ENCODE measurements at places on chromosomes 4 and X. TPM values are rescaled to one million over a fixed set of nuclear protein-coding genes. Genes with fewer than 3 reads are reported as not detected.
A peak's percentile ranks its signal among the peaks of the same experiment; 100 is the strongest.

DNA sequence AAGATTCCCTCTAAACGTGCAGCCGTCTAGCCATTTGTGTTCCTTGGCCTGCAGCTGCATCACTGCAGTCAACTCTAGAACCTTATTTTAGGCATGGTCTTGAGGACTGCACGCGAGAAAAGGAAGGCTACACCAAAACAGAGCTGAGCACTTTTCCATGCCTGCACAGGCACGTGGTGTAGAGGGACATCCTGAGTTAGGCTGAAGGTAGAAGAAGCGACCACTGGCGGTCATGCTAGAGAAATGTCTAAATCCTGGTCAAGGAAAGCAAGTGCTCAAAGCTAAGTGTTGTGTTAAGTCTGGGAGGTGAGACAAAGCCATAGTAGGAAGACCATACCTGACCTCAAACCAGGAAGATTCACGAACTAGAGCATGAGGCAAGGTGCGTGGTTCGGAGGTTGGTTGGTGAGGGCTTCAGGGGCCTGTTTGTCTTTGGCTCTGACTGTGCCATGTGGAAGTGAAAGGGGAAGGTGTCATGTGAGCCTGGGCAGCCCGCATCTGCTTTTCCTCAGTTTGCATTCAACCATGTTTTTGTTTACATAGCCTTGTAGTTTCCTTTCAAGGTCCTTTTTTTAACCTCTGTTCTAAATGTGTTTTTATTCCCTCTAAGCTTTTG, 203.8 kb downstream of the AASDH start:
- peaks cover 16% of the 10 kb centered on the region for H3K4me1 ChIP-seq
- H3K27ac ChIP-seq = no peak overlapping the region
- no peaks in the 10 kb centered on the region for H3K36me3 ChIP-seq
- DNase-seq = no peak

MAGEC2 gene
- total RNA-seq = not detected

LRCH2 gene
- not detected for total RNA-seq

DNA sequence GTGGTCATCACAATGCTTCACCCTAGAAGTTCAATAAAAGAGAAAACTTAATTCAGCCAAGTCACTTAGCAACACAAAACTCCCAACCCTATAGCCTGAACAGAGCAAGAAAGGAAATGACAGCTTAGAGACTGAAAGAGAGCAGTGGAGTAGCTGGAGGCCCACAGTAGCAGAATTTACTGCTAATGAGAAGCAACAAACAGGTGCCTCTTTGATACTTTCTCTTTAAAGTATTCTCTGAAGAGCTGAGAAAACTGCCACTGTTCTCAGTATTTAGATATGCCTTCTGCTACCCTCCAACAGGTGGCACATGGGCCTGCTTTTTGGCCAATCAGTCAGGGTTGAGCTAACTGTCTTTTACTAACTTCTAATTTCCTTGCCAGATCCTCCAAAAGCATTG, 240.0 kb downstream of the GPC3 start:
- no peaks in the 10 kb centered on the region for H3K27me3 ChIP-seq
- H3K4me3 ChIP-seq = no peak overlapping the region
- H3K4me1 ChIP-seq = peaks cover 54% of the 10 kb centered on the region
- H3K27ac ChIP-seq = no peak overlapping the region
- DNase-seq = peak; percentile 37
- no peaks in the 10 kb centered on the region for H3K36me3 ChIP-seq

DNA sequence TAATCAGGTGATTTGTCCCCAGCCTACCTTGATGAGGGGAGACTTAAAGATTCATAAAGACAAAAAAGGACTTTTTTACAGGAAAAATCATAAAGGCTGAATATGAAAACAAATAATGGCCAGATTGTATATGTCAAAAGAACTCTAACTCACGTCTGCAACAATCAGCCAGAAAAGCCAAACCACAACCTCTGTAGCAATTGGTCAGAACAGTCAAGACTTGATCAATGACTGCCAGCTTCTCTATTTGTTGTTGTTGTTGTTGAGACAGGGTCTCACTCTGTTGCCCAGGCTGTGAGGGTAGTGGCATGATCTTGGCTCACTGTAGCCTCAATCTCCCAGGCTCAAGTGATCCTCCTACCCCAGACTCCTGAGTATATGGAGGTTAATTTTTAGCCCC, 35.9 kb upstream of the PPA2 start:
- no peak overlapping the region for H3K4me3 ChIP-seq
- no peaks in the 10 kb centered on the region for H3K4me1 ChIP-seq
- no peak overlapping the region for H3K27ac ChIP-seq
- DNase-seq = no peak
- no peaks in the 10 kb centered on the region for H3K36me3 ChIP-seq

- peaks cover 4% of the 10 kb centered on the region for H3K27me3 ChIP-seq
- no peaks in the 10 kb centered on the region for H3K4me1 ChIP-seq
- DNase-seq = no peak
- no peaks in the 10 kb centered on the region for H3K36me3 ChIP-seq
- no peak overlapping the region for H3K27ac ChIP-seq
- no peak overlapping the region for H3K4me3 ChIP-seq
These were observed 167.6 kb upstream of the ANK2 start for GRCh38 chr4:112881842-112882241.

DNA sequence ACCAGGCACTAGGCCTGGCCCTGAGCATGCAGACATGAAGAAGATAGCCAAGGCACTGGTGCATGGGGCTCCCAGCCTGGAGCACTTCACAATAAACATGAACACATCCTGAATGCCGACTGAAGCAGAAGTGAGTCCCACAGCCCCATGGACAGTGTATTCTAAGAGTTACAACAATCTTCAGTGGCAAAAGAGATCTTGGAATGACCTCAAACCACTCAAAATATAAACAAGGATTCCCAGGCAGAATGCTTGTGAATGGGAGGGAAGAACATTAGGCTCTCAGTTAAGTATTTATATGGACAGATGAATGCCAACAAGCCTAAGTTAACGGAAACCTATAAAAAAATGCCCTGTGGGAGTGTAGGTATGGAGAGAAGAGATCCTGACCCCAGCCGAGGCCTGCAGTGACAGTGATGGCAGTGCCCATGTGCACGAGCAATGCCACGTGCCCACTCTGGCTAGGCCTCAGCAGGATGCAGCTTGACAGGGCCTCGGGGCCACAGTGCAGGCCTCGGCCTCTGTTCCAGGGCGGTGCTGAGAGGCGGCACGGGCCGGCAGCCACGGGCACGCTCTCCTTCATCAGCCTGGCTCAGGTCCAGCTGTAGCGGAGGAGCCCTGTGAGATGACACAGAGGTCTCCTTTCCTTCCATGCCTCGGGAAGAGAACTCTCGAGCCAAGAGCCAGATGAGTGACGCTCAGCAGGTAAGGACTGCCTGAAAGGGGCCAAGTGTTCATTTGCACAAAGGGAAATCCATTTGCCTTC, 49.2 kb downstream of the IRF2 start:
- DNase-seq = no peak
- H3K4me3 ChIP-seq = no peak overlapping the region
- peaks cover 33% of the 10 kb centered on the region for H3K36me3 ChIP-seq
- peaks cover 51% of the 10 kb centered on the region for H3K4me1 ChIP-seq
- no peaks in the 10 kb centered on the region for H3K27me3 ChIP-seq

DNA sequence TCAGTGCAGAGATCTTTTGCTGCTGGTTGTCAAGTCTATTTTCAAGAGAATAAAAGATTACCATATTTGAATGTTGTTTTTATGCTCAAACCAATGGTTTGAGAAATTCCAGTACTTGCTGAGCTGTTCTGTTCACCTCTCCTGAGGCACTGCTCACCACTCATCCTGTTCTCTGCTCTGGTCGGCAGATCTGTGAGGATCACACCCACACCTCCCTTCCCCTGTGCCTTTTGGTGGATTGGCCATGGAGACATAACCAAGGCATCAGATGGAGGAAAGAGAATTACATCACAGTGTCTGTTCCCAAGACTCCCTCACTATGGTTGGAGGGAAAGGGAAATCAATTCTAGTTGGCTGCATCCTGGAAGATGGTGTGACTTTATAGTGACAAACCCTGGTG, 391.6 kb downstream of the ARHGAP24 start:
- H3K36me3 ChIP-seq = no peaks in the 10 kb centered on the region
- DNase-seq = no peak
- H3K4me3 ChIP-seq = no peak overlapping the region
- no peaks in the 10 kb centered on the region for H3K4me1 ChIP-seq

DNA sequence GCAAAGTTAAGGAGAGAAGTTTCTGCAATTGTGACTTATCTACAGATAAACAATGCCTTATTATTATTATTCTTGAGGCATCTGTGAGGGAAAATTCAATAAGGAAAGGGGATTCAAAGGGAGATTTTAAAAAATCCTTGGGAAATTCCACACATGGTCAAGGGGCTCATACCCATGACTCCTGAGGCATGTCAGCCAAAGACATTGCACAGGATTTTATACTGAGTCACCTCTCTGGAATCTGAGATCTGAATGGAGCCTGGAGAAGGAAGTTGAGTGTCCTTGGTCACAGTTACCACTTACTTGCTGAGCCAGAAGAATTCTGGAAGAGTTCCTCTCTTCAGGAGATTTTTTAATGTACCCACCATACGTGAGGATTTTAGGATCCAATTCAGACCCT, 14.4 kb upstream of the CXCL8 start:
- H3K27me3 ChIP-seq = peaks cover 4% of the 10 kb centered on the region
- no peaks in the 10 kb centered on the region for H3K4me1 ChIP-seq
- no peak overlapping the region for H3K27ac ChIP-seq

DNA sequence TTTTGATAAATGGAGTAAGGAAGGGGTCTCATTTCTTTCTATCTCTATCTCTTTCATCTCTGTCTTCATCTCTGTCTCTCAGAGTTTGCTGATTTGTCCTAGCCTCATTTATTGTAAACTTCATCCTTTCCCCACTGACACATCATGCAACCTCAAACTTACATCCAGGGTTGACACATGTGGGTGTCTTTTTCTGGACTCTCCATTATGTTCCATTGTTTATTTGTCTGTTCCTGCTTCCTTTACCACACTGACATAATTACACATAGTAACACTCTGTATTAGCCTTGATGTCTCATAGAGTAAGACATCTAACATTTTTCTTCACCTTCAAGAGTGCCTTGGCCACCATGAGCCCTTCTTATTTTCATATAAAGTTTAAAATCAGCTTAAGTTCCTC, 8.1 kb upstream of the SRD5A3 start:
- no peaks in the 10 kb centered on the region for H3K27me3 ChIP-seq
- no peak overlapping the region for H3K4me3 ChIP-seq
- H3K4me1 ChIP-seq = peaks cover 19% of the 10 kb centered on the region
- no peak for DNase-seq
- no peaks in the 10 kb centered on the region for H3K36me3 ChIP-seq
- H3K27ac ChIP-seq = no peak overlapping the region

OTC gene
- total RNA-seq = not detected

TMEM184C gene
- total RNA-seq = 11.5 TPM

DNA sequence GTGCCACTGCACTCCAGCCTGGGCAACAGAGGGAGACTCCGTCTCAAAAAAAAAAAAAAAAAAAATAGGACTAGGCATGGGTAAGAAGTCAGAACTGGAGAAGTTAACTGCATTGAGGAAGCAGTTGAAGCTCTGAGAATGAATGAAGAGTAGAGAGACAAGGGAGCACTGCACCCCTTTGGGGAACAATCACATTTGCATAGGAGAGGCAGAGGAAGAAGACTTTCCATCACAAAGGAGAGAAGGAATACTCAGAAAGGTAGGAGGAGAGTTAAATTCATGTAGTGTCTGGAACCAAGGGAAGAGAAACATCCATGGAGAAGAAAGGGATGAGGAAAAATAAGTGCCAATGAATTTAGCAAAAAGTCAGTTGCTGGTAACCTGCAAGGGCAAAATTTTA, 72.4 kb downstream of the GPC3 start:
- no peak for DNase-seq
- no peaks in the 10 kb centered on the region for H3K36me3 ChIP-seq
- H3K27ac ChIP-seq = no peak overlapping the region
- H3K27me3 ChIP-seq = no peaks in the 10 kb centered on the region
- H3K4me3 ChIP-seq = no peak overlapping the region

GRCh38 chr4:97367878-97368277, 775.4 kb downstream of the STPG2 start:
- no peaks in the 10 kb centered on the region for H3K36me3 ChIP-seq
- H3K27me3 ChIP-seq = no peaks in the 10 kb centered on the region
- DNase-seq = no peak
- no peaks in the 10 kb centered on the region for H3K4me1 ChIP-seq

DNA sequence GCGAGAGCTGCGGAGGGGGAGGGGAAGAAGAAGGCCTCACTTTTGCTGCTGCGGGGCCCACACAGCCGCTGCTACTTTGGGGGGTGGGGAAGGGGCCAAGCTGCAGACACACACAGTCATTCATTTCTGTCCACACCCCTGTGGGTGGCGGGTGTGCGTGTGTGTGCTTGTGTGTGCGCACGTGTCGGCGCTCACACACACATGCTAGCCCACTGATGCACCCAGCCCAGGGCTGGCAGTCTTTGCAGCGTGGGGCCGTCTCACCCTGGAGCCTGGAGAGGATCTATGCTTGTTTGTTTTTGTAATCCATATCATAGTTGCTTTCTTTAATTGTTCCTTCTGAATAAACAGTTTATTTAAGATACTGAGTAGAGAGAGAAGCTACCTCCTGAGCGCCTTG, 4.0 kb downstream of the DUSP9 start:
- H3K27me3 ChIP-seq = peaks cover 9% of the 10 kb centered on the region
- peaks cover 2% of the 10 kb centered on the region for H3K4me1 ChIP-seq
- no peaks in the 10 kb centered on the region for H3K36me3 ChIP-seq
- no peak for DNase-seq
- no peak overlapping the region for H3K27ac ChIP-seq

LAS1L gene
- total RNA-seq = 61.1 TPM

- no peak for DNase-seq
- H3K27me3 ChIP-seq = peaks cover 4% of the 10 kb centered on the region
- no peak overlapping the region for H3K4me3 ChIP-seq
- H3K36me3 ChIP-seq = no peaks in the 10 kb centered on the region
These were observed 129.1 kb downstream of the EGF start for GRCh38 chr4:110041735-110042134.

GRCh38 chrX:123736333-123736921, 3.6 kb upstream of the THOC2 start:
- no peak for DNase-seq
- H3K4me3 ChIP-seq = no peak overlapping the region
- no peaks in the 10 kb centered on the region for H3K27me3 ChIP-seq
- H3K4me1 ChIP-seq = peaks cover 3% of the 10 kb centered on the region
- H3K27ac ChIP-seq = no peak overlapping the region

USP26 gene
- not detected for total RNA-seq

DNA sequence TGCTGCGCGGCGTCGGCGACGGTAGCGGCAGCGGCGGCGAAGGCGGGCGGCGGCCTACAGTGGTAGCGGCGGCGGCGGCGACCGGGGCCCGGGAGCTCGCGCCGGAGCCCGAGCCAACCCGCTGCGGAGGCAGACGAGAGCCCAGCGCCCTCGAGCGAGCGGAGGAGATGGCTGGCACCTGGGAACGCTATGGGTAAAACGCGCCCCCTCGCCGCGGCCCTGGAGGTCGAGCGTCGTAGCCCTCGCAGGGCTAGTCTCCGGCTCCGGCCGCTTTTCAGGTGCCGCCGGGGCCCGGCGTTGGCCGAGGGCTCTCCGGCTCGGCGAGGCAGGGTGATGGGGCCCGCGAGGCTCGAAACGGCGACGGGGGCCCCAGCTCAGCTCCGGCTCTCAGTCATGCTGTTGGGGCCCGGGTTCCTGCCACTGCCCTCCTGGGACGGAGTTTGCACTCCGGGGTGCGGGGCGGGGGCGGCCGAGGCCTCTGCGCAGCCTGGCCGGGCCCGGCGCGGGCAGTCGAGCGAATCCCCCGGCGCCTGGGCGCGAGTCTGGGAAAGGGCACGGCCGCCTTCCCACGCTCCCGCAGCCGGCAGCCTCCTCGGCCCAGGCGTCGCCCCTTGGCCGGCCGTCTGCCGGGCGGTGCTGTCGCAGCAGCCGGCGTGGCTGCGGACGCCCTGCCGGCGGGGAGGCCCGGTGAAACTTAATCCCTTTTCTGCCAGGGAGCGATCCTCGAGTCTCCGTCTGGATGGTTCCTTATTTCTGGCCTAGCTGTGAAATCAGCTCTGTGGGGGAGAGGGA, 768 bp downstream of the MID2 start:
- no peaks in the 10 kb centered on the region for H3K27me3 ChIP-seq
- peak; percentile 14 for DNase-seq
- peak overlapping the region; percentile 73 for H3K27ac ChIP-seq
- H3K4me3 ChIP-seq = peak overlapping the region; percentile 77

RHOXF2 gene
- total RNA-seq = not detected

AKAP14 gene
- not detected for total RNA-seq

All from activated naive CD4-positive, alpha-beta T cell treated with anti-CD3 and anti-CD28 coated beads for 36 hours (primary cell).